ENCODE measurements at places on chromosomes 7 and 10.
A peak's percentile ranks its signal among the peaks of the same experiment; 100 is the strongest.

- no peak for DNase-seq
Measured at GRCh38 chr10:110867807-110868465, 3.8 kb upstream of the PDCD4 start.

- DNase-seq, result no peak
Measured at GRCh38 chr10:110794808-110795207, 76.9 kb upstream of the PDCD4 start.

DNA sequence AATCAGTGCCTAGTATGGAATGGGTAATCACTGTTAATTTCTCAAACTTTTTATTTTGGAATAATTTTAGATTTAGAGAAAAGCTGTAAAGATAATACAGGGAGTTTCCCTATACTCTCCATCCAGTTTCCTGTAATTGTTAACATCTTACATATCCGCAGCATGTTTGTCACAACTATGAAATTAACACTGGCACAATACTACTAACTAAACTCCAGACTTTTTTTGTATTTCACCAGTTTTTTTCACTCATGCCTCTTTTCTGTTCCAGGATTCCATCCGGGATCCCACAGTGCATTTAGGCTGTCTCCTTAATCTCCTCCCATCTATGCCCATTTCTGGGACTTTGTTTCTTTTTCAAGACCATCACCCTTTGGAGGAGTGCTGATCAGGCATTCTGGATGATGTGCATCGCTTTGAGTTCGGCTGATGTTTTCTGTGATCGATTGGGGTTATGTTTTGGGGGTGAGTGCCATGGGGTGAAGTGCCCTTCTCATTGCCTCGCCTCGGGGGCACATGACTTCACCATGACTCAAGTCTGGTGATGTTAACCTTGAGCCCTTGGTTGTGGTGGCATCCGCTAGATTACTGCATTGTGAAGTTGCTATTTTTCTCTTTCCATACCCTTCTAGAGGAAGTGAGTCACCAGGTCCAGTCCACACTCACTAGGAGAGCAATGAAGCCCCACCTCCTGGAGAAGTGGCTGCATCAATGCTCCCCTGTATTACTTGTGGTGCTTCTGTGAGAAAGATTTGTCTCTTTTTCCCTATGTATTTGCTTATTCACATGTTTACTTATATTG is 43.9 kb upstream of the GRB10 start:
- DNase-seq, result peak; percentile 93

GRCh38 chr7:922334-923107 is 32.0 kb downstream of the ADAP1 start:
- DNase-seq, result no peak

- no peak for DNase-seq
Measured at GRCh38 chr7:21773326-21773725, 172.4 kb downstream of the CDCA7L start.

GRCh38 chr10:116909307-116909706 is 60.0 kb downstream of the ENO4 start:
- no peak for DNase-seq

DNA sequence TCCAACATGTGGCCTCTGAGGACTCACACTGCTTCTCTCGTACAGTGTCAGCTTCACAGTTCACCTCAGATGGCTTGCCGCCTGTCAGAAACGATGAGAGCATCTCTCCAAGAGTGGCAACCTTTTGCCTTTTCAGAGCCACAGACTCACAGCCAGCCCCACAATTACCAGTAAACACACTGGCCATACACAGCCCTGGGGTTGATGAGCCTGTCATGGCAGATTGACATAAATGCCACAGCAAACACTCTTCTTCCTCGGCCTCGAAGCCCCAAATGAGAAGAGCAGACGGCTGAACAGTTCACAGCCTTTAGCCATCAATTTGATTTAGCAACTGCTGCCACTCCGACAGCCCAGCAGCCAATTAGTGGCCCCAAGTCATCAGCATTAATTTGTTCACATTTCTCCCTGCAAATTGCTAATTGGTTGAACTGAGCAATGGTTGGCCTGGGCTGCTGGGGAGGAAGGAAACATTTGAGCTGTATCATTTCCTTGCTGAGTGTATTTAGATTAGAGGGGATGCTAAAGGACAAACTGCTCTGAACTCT is 1142.9 kb downstream of the SORCS3 start:
- DNase-seq, result no peak

DNA sequence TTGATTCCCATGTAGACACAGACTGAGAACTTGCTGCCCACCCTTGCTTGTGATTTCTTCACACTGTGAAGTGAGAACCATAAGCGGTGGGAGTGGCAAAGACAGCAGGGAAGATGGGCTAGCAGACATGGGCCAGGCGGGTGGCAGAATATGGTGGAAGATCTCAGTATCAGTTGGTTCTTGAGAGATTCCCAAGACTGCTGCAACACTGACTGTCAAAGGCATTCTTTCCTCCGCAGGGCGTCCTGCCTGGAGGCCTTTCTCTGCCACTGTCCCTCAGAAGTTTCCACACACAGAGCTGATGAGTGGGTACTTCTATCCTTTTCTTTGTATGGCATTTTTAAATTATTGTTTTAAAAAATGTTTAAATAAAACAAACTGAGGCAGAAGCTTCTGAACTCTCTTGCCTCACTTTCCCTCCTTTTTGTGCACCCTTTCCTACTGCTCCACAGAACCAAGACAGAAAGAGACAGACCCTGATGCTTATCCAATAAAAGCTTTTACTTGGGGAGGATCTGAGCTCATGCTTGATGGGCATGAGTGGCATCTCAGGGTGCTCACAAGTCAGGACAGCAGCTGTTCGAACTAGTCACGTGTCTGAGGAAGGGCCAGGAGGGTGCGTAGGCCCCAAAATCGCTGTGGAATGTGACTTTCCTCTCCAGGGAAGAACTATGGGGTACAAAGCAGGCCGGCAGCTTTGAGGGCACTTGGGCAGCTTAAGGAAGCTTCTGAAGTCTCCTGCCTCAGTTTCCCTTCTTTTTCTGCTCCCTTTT is 104.7 kb upstream of the PCGF5 start:
- DNase-seq, result no peak

GRCh38 chr10:78626471-78626870 is 442.3 kb upstream of the ZMIZ1 start:
- DNase-seq, result no peak

DNA sequence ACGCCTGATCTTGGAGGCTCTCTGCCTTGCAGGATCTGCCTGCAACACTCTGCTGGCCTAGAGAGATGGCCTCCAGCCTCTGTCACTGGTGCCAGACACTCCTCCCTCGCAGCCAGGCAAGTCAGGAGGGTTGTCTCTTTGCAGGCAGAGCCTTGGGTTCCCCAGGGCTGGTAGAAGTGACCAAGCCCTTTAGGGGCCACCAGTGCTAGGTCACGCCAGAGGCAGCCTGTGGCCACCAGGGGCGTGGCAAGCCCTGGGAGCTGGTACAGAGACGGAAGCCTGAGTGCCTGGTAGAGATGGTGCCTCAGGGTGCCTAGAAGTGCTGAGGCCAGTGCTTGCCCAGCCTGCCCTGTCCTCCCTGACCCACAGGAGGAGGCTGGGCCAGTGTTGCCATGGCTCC is 9.1 kb downstream of the ADCYAP1R1 start:
- DNase-seq, result peak; percentile 9

GRCh38 chr7:27388561-27388960 is 146.0 kb downstream of the EVX1 start:
- no peak for DNase-seq

GRCh38 chr7:155378959-155379871 is 78.7 kb upstream of the EN2 start:
- DNase-seq, result no peak

GRCh38 chr7:78071491-78072200 is 273.1 kb downstream of the PHTF2 start:
- no peak for DNase-seq

GRCh38 chr7:64747802-64748201 is 46.4 kb upstream of the ZNF138 start:
- DNase-seq, result no peak

DNA sequence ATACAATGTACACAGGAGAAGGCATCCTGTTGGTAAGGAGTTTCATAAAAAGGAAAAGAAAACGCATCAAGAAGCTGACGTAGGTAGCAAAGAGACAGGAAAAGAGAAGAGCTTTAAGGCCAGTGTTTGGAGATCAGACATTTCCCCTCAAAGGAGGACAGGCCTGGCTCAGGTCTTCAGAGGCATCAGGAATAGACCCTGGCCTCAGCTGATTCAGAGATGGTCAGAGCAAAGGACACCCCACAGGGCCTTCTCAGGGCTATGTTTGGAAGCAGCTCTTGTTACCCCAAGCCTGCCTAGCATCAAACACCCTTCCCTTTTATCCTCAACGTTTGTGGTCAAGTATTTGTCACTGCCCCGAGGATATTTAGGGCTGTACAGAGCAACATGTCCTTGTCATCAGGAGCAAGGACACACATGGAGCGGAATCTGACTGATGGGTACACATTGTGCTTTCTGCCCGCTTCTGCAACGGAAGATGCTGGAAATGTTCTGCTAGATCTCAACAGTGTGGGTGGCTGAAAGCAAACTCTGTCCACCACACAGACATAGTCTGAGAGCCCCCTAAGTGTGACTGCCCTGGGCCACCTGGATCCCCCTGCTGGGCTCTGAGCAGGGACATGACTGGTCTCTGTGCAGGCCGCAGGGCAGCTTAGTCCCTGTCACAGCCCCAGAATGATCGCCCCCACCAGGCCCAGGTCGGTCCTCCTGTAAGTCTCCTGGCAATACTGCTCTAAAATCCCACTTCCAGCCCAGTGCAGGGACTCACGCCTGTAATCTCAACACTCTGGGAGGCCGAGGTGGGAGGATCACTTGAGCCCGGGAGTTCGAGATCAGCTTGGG is 1.0 kb upstream of the ZDHHC4 start:
- DNase-seq, result peak; percentile 36

DNA sequence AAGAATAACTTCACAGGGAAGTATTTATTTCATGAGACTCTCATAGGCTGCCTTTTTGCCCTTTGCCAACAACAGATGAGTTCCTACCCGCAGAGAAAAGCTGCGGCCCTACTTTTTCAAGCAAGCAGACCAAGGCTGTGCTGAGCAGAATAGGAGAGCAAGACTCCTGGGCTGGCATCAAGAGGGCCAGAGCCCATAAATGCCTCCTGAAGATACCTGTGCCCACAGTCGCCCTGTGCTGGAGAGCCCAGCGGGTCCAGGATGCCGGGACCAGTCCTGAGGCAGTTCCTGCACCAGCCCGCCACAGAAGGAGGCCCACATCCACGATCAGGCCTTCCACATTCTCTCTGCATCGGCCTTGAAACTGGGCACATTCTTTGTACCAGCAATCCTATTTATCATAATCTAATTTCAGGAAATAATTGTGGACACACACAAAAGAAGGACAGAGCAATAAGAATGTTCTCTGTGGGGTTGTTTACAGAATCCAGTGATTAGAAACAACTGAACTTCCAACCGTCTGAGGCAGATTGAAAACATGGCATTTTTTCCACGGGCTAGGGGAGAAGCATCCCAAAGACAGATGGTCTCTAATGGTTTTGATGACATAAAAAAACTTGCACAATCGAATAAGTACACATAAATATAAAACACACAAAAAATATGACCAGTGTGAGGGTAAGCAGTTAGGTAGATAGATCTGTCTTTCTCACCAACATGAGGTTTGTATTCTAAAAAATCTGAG is 95.6 kb downstream of the CPXM2 start:
- no peak for DNase-seq

- DNase-seq, result peak; percentile 70
Measured at GRCh38 chr10:30751678-30752331, 122.3 kb upstream of the LYZL2 start.

DNA sequence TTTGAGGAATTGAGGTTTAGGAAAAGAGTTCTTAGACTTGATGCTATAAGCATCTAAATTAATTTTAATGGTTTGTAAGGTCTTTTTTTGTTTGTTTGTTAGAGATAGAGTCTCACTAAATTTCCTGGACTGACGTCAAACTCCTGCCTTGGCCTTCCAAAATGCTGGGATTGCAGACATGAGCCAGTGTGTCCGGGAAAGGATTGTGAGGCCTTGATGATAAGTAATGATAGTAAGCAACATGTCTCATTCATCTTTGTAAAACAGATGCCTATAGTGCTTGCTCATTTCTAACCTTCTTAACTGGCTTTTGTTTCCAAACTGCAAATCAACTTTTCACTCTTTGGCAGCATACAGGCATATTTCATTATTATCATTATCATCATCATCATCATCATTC is 176.0 kb upstream of the KCND2 start:
- DNase-seq, result no peak

DNA sequence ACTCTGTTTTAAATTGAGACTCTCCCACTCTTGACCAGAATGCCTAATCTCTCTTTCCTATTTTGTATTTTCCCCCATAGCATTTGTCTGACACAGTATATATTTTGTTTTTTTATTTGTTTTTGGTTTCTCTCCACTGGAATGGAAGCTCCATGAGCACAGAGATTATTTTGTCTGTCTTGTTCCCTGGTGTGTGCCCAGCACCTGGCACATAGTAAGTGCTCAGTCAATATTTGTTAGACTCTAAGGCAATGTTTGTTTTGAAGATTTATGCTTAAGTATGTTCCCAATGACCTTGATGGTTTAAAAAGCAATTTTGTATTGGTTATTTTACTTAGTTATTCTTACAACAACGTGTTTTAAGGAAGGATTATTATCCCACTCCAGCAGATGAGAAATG is 201.8 kb downstream of the DYNC1I1 start:
- no peak for DNase-seq

- DNase-seq, result no peak
Measured at GRCh38 chr10:33501161-33501560, 166.7 kb upstream of the NRP1 start.

DNA sequence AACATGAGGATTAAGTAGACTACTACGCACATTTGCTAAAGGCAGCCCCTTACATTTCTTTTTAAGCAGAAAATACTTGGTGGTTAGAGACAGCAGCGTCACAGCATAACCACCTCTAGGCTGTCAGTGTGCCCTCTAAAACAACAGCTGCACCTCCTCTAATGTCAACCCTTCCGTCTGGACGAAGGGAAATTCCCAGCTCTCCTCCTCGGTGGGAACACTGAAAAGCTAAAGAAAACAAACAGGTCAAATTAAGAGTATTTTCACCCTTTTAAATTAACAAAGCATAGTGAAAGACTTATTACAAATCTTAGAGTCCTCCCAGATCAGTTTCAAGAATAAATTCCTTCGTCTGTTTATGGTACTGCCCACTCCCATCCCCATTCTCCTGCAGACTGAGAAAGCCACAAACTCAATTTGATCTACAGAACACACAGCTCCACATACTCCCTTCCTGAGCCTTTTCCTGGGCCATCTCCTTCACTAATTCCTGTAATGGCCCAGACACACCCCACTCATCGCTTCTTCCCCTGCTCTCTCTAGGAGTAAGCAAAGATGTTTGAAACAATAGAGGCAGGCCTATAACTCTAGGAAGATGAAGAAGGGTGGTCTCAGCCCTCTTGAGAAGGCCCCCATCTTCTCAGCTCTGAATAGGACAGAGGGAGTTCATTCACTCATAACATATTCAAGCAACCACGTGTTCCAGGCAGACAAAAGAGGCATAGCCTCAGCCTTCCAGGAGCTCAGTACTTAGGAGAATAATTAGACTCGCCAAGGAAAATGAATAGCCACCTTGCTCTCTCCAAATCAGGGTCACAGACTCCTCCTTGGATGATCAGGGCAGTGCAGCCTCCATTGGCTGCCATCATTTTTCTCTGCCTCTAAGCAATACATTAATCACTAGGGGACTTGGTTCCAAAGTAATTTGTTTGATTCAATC is 47.5 kb upstream of the HNRNPH3 start:
- DNase-seq, result no peak

Measured in ELR (cell line).